ENCODE measurements at places on chromosomes 3 and 15.

DNA sequence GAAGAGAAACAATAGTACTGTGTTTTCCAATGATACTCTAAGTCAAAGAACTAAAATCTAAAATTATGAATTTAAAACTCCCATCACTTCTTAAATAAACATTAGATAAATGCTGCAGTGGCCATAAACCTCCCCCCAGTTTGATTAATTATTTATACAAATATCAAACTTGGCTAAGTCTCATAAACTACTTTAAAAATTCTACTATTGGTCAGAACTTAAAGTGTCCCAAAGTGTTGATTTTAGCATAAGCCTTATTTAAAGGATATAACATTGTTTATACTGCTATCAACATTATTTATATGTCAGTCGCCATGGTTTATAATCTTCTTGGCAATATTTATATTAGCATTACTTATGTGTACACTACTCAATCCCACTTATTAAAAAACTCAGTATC, 132.4 kb downstream of the SCAPER start:
- DNase-seq = no peak

DNA sequence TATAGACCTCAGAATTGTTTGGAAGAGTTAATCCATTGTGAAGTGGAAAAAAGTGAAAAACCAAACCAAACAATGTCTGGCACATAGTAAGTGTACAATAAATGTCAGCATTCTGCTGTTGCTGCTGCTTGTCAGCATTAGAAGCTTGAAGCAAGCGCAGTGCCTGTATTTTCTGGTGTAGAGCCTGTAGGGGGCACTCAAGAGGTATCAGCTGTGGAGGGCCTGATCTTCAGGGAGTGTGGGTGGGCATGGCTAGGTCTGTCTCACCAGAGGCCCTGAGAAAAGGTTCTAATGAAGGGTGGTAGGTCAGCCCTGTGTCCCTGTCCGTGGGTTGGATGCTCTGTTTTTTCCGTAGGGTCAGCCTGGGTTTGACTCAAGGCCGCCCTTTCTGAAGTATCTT, 3.6 kb downstream of the ADAMTSL3 start:
- DNase-seq = no peak

- DNase-seq = peak; percentile 54
Measured at GRCh38 chr15:89090791-89091626, 2.8 kb downstream of the ABHD2 start.

DNA sequence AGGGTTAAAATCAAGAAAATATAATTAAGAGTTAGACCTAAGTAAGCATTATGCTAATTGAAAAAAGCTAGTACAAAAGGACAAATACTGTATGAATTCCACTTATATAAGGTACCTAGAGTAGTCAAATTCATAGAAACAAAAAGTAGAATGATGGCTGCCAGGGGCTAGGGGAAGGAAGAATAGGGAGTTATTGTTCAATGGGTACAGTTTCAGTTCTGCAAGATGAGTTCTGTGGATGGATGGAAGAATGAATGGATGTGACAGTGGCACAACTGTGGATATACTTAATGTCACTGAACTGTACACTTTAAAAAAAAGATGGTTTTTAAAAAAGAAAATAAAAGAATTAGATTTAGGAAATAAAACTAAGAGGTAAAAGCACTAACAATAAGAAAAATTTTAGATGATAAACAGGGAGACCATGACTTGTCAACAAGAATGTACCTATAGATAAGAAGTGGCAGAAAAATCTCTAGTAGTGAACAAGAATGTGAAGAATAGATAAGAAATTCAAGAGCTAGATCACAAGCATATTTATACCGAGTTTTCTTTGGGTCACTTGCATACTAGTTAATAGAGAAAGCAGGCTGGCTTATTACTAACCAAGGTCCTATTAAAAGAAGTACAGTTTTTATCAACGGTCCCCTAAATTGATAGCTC, 5.5 kb downstream of the IFT80 start:
- DNase-seq = no peak

- DNase-seq = no peak
Measured at GRCh38 chr3:88816445-88816844, 291.0 kb upstream of the EPHA3 start.

- DNase-seq = no peak
Measured at GRCh38 chr3:31536497-31536896, 3.8 kb downstream of the STT3B start.

GRCh38 chr15:55407498-55408011, 604 bp downstream of the CCPG1 start:
- no peak for DNase-seq

DNA sequence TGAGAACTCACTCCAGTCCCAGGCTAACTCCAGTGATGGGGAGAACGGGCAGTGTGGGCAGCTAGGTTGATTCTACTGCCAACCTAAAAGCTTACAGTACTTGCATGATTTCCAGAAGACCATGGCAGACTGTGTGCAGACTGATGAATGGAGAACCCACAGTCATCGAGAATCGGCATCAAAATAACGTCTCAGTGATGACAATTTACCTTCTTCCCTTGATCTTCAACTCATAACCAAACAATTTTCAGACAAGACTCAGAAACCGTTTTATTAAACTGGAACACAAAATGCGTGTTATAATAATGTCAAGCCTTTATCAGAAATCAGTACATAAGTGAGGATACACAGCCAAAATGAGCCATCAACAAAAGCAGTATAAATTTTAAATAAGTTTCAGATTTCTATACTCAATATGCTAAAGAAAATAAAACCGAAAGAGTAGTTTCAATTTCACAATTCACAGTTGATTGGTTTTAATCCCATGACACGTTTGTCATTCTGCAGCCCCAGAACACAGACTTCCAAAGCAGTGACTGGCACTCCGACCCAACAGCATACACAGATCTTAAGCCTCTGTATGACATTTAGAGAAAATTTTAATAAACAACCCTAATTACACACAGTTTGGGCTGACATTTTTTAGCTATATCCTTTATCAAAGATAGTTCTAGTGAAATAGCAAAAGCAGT, 54.5 kb downstream of the ZMAT3 start:
- no peak for DNase-seq

DNA sequence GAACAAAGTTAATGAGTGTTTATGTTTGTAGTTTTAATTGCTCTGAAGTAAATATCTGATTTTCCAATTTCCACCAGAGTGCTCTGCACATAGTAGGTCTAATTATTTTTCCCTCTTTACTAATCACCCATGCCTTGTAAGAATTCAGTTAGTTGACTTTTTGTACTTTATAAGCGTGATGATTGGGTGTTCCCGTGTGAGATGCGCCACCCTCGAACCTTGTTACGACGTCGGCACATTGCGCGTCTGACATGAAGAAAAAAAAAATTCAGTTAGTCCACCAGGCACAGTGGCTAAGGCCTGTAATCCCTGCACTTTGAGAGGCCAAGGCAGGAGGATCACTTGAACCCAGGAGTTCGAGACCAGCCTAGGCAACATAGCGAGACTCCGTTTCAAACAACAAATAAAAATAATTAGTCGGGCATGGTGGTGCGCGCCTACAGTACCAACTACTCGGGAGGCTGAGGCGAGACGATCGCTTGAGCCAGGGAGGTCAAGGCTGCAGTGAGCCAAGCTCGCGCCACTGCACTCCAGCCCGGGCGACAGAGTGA, 507 bp upstream of the VHL start:
- no peak for DNase-seq

GRCh38 chr3:69423463-69424155, 37.7 kb upstream of the FRMD4B start:
- no peak for DNase-seq
